Stimulated activated CD8-positive, alpha-beta memory T cell treated with anti-CD3 and anti-CD28 coated beads, Interleukin-15, amount 100 ng/mL, for 4 hours (primary cell): ENCODE measurements at places on chromosomes 7 and 10.

GRCh38 chr7:112596260-112596659 lies 115.5 kb downstream of the LSMEM1 start:
- no peak for DNase-seq

- no peak for DNase-seq
Measured at GRCh38 chr7:121872831-121873288, at the start of gene PTPRZ1. Gene PTPRZ1 (plus strand): TSS chr7:121873161. CDS start chr7:121873500, 339 bp downstream.

- DNase-seq: no peak
Measured at GRCh38 chr10:99730026-99730425, 1.9 kb downstream of the COX15 start.

DNA sequence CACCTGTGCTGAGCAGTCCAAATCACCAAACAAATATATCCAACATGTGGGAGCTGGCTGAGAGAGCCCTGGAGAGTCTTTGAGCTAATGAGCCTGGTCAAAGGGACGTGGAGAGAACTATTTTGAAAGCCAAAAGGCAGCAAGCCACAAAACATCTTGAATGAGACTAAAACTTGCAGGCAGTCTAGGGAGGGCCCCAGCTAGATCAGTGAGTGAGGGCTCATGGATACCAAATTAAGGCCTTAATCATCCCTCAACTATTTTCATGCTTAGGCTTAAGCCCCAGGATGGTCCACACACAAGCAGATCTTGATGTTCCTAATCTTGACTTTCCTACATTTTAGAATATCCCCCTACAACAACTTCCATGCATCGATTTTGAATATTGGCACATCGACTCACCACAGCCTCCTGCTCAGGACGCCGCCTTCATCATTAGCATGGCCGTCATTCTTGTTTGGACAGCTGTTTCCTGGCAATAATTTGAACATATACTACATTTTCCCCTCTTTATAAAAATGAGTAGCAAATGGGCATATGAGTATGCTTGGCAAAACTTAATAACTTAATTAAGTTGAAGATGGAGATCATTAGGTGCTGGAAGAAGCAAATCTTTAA lies 86.9 kb upstream of the ADAM12 start:
- no peak for DNase-seq

- DNase-seq: no peak
Measured at GRCh38 chr10:14146501-14146900, 184.2 kb downstream of the FRMD4A start.

GRCh38 chr7:143248761-143249354 lies 14.4 kb upstream of the GSTK1 start:
- no peak for DNase-seq
